Peyer's patch (tissue), 4 donors: ENCODE measurements at places on chromosomes 2 and 18.

GRCh38 chr18:13451213-13451540, 232.6 kb downstream of the LDLRAD4 start:
- DNase-seq: no peak
- H3K27me3 ChIP-seq: no peaks in the 10 kb centered on the region
- H3K4me1 ChIP-seq: peaks cover 6% of the 10 kb centered on the region

DNA sequence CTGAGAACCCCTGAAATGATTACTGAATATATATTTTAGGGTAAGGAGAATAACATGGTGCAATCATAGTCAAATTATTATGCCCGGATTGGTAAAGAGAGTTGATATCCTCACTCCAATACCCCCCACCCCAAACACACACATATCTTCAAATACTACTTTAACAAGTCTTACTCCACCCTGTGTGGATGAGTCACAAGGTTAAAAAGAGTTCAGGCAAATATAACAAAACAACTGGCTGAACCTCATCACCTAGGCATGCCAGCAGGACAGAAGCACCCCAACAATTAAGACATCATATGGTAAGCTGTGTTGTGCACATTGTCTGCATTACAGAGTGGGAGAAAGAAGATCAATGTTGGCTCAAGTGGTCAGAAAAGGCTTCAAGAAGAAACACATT, 857.4 kb downstream of the TDRD15 start:
- H3K4me1 ChIP-seq: no peaks in the 10 kb centered on the region
- H3K27me3 ChIP-seq: no peaks in the 10 kb centered on the region
- H3K36me3 ChIP-seq: no peaks in the 10 kb centered on the region
- H3K27ac ChIP-seq: no peak overlapping the region
- no peak for DNase-seq
- H3K4me3 ChIP-seq: no peak overlapping the region

GRCh38 chr2:143903172-143903856, 616.6 kb downstream of the ZEB2 start:
- H3K4me1 ChIP-seq: no peaks in the 10 kb centered on the region
- no peaks in the 10 kb centered on the region for H3K36me3 ChIP-seq
- no peak overlapping the region for H3K4me3 ChIP-seq
- DNase-seq: no peak

- H3K27me3 ChIP-seq: no peaks in the 10 kb centered on the region
- no peak overlapping the region for H3K4me3 ChIP-seq
- no peaks in the 10 kb centered on the region for H3K4me1 ChIP-seq
- DNase-seq: no peak
- H3K36me3 ChIP-seq: no peaks in the 10 kb centered on the region
- H3K27ac ChIP-seq: no peak overlapping the region
Measured at GRCh38 chr2:205637320-205637602, 45.0 kb upstream of the NRP2 start.

DNA sequence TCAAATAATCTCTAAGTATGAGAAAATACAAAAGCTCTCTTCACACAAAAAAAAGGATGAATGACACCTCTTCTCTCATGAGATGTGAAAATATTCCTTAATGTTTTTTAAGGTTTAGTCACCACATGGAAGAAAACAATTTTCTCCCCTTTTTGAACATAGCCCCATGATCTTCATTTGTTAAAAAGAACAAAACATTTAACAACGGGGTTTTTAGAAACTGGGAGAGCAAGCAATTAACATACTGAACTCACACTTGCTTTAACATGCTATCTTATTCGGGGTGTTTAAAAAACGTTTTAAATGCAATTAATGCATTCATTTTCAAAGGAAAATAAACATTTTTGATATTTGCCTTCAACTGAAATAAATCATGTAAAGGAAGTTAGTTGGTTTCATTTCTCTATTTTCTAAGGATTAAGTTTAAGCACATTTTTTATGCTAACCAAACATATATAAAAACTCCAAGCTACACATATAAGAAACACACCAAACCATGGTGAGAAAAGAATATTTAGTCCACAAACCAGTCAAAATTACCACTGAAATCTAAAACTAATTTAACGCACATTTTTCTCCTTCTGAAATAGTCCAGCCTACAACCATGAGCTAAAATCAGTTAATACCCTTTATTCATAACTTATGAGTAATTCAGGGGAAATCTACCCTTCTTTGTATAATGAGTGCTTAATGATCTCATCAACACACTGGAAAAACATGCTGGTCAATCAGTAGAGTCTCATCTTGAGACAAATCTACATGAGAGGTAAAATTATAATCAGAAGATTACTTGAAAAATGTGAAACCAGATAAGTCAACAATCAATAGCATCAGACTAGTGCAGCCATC, 8.2 kb downstream of the FBXO11 start:
- no peaks in the 10 kb centered on the region for H3K27me3 ChIP-seq
- no peak for DNase-seq
- no peaks in the 10 kb centered on the region for H3K36me3 ChIP-seq
- H3K27ac ChIP-seq: no peak overlapping the region

GRCh38 chr2:54321047-54321446, 65.0 kb upstream of the TSPYL6 start:
- no peak overlapping the region for H3K27ac ChIP-seq
- H3K4me3 ChIP-seq: no peak overlapping the region
- H3K4me1 ChIP-seq: no peaks in the 10 kb centered on the region
- no peaks in the 10 kb centered on the region for H3K36me3 ChIP-seq
- no peaks in the 10 kb centered on the region for H3K27me3 ChIP-seq
- no peak for DNase-seq

GRCh38 chr18:74271635-74272034, 20.1 kb downstream of the CYB5A start:
- no peaks in the 10 kb centered on the region for H3K36me3 ChIP-seq
- H3K4me3 ChIP-seq: no peak overlapping the region
- no peak for DNase-seq
- no peak overlapping the region for H3K27ac ChIP-seq
- no peaks in the 10 kb centered on the region for H3K27me3 ChIP-seq

DNA sequence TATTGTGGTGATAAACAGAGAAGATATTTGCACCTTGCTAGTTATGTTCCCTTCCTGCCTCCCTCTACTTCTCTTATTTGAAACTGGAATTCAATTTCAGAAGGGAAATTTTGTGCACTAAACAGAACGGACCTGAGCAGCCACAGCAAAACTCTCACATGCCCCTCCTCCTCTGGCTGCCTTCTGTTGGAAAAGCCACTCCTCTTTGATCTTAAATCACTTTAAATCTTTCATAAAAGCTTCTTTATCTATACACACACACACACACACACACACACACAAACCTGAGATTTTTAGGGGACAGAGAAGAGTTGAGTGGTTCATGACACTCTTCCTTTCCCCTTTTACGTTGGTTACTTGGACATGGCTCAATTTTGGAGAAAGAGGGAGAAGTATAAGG, 5.6 kb downstream of the TBR1 start:
- H3K4me1 ChIP-seq: no peaks in the 10 kb centered on the region
- no peak overlapping the region for H3K4me3 ChIP-seq
- peaks cover 69% of the 10 kb centered on the region for H3K27me3 ChIP-seq

GRCh38 chr2:43105586-43106558, 120.5 kb downstream of the ZFP36L2 start:
- peak; percentile 77 for DNase-seq
- H3K27me3 ChIP-seq: no peaks in the 10 kb centered on the region
- H3K4me3 ChIP-seq: no peak overlapping the region
- H3K4me1 ChIP-seq: peaks cover 34% of the 10 kb centered on the region
- no peaks in the 10 kb centered on the region for H3K36me3 ChIP-seq

DNA sequence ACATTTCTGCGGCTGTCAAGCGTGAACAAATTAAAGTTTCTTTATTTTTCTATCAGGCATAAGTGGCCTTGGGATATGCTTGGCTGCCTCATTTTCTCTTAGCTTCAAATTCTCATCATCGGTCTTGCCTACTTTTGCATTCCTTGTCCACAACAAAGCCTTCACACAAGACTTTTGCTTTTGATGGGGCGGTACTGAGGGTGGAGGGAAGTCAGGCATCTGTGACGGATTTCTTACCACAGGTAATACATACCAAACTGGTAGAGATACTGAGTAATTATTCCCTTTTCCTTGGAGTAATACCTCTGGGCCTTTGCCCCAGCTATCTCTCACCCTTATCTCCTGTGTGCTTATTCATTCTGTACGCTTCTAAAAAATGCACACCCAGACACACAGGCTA, 468.3 kb upstream of the RGPD4 start:
- DNase-seq: no peak
- H3K36me3 ChIP-seq: no peaks in the 10 kb centered on the region
- no peak overlapping the region for H3K4me3 ChIP-seq
- H3K4me1 ChIP-seq: no peaks in the 10 kb centered on the region

GRCh38 chr18:63207835-63208234, 111.7 kb downstream of the BCL2 start:
- no peak for DNase-seq
- H3K27ac ChIP-seq: no peak overlapping the region
- H3K4me1 ChIP-seq: no peaks in the 10 kb centered on the region

DNA sequence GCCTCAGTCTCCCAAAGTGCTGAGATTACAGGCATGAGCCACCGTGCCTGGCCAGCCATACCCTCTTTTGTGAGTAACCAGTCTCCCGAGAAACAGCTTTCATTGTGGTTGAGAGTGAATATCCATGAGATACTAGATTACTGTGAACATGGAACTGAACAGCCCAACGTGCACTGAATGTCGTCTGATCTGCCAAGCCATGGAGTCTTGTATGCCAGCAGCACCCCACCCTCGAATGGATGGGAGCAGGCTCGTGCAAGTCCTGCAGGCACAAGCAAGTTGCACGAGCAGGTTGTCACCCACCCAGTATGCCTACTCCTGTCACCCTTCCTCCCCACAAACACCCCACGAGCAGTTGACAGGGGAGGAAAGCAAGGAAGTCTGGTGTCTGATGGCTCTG, 36.5 kb upstream of the TFCP2L1 start:
- no peaks in the 10 kb centered on the region for H3K36me3 ChIP-seq
- no peak overlapping the region for H3K4me3 ChIP-seq
- no peak overlapping the region for H3K27ac ChIP-seq
- H3K27me3 ChIP-seq: no peaks in the 10 kb centered on the region
- no peaks in the 10 kb centered on the region for H3K4me1 ChIP-seq
- no peak for DNase-seq

DNA sequence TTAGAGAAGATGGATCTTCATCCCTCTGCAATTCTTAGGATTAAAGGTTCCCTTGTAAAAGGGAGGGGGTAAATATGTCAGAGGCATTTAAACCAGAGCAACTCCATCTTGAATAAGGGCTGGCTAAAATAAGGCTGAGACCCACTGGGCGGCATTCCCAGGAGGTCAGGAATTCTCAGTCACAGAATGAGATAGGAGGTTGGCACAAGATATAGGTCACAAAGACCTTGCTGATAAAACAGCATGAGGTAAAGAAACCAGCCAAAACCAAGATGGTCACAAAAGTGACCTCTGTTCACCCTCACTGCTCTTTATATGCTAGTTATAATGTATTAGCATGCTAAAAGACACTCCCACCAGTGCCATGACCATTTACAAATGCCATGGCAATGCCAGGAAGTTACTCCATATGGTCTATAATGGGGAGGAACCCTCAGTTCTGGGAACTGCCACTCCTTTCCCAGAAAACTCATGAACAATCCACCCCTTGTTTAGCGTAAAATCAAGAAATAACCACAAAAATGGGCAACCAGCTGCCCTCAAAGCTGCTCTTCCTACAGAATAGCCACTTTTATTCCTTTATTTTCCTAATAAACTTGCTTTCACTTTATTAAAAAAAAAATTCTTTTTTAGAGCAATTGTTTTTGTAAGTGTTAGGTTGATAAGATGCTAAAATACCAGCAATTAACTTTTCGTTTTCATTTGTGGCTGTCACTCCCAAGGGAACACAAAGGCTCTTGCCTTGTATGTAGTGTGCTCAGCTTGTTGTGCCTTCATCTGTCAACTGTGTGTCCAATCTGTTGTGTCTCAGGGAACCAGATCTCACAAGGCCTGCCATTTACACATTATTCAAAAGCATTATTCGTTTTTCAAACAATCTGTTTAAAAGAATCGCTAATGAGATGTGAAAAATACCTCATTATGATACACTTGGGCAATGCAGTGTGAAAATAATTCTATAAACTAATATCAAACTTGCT, 205.2 kb upstream of the RGPD4 start:
- H3K4me3 ChIP-seq: no peak overlapping the region
- no peaks in the 10 kb centered on the region for H3K4me1 ChIP-seq
- no peaks in the 10 kb centered on the region for H3K36me3 ChIP-seq
- no peak for DNase-seq
- no peak overlapping the region for H3K27ac ChIP-seq

GRCh38 chr2:237380768-237381167, 33.2 kb downstream of the COL6A3 start:
- no peak overlapping the region for H3K27ac ChIP-seq
- H3K4me3 ChIP-seq: no peak overlapping the region
- peaks cover 7% of the 10 kb centered on the region for H3K36me3 ChIP-seq
- DNase-seq: no peak
- no peaks in the 10 kb centered on the region for H3K4me1 ChIP-seq

GRCh38 chr2:235235977-235236767, 257.7 kb upstream of the AGAP1 start:
- DNase-seq: no peak
- no peaks in the 10 kb centered on the region for H3K4me1 ChIP-seq
- H3K27me3 ChIP-seq: no peaks in the 10 kb centered on the region
- no peaks in the 10 kb centered on the region for H3K36me3 ChIP-seq
- no peak overlapping the region for H3K27ac ChIP-seq

- no peak for DNase-seq
- no peaks in the 10 kb centered on the region for H3K36me3 ChIP-seq
- no peaks in the 10 kb centered on the region for H3K27me3 ChIP-seq
- no peaks in the 10 kb centered on the region for H3K4me1 ChIP-seq
- no peak overlapping the region for H3K4me3 ChIP-seq
Measured at GRCh38 chr18:57574866-57575265, 11.6 kb downstream of the FECH start.

DNA sequence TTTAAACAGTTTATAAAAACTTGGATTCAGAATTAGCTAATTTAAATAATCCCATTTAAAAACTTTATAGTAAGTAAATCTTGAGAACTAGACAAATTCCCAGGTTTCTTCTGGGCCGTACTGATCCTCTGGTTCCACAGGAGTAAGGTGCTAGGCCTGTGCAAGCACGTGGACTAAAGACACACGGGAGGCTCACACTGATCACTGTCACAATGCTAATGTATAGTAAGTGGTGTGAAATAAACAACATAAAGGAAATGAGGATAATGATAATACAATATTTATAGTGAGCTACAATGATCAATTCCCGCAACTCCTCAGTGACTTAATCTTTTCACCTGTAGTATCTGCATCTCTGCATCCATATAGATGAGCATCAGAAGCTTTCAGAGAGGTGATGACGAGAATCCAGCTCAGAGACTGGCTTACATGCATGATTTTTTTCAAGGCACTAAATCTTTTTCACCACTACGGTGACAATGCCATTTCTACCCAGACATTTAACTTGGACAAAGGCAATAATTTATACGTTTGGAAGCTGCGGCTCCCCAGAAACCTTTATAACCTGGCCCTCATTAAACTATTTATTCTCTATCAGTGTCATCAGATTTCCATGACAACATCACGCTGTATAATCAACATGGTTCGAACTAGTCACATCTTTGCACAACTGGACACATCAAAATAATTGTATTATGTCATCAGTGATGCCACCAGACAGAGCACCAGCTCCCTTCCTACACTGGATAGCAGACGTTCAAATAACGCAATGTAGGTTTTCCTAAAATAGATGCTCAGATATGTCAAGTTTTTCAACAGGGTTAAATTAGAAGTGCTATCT, 196.2 kb downstream of the ZNF385B start:
- no peak for DNase-seq
- no peak overlapping the region for H3K4me3 ChIP-seq
- H3K4me1 ChIP-seq: no peaks in the 10 kb centered on the region
- no peaks in the 10 kb centered on the region for H3K27me3 ChIP-seq
- H3K36me3 ChIP-seq: no peaks in the 10 kb centered on the region

GRCh38 chr18:46046126-46046525, 25.9 kb downstream of the PSTPIP2 start:
- H3K4me3 ChIP-seq: no peak overlapping the region
- H3K27ac ChIP-seq: no peak overlapping the region
- no peaks in the 10 kb centered on the region for H3K36me3 ChIP-seq
- H3K27me3 ChIP-seq: no peaks in the 10 kb centered on the region
